ENCODE measurements at places on chromosomes 2 and 18.
A peak's percentile ranks its signal among the peaks of the same experiment; 100 is the strongest.

DNA sequence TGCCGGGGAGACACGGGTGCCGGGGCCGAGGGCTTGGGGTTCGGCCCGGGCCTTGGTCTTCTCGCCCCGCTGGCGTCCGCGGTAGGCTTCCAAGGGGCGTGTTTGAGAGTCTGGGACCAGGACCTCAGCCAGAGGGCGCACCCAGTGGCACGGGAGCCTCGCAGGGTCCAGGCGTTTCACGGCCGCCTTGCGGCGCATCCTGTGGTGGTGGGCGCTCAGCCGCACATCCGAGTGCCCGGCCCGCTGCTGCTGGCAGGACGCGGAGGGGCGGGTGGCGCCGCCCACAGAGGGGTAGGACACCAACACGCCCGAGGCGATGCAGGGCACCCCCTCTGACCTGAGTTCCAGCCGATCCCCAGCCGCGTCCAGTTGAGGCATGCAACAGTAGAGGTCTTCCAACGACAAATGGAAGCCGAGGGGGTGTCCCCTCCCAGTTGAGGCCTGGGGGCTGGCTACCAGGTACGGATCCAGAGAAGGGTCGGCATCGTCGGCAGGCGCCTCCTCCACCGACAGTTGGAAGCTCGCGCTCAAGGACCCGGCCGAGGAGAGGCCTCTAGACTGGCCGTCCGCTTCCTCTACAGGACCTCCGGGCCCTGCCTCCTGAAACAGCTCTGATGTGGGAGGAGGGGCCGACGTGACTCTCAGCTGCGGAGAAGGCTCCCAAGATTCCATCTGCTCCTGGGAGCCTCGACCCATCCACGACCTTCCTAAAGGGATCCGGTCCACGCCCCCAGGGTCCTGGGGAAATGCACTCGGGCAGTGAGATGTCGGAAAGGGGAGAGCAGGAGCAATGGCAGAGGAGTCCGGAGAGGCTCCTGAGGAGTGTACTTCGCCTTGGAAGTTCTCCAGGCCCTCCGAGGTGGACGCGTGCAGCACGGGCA lies 6.3 kb downstream of the C2orf81 start:
- no peak for DNase-seq

DNA sequence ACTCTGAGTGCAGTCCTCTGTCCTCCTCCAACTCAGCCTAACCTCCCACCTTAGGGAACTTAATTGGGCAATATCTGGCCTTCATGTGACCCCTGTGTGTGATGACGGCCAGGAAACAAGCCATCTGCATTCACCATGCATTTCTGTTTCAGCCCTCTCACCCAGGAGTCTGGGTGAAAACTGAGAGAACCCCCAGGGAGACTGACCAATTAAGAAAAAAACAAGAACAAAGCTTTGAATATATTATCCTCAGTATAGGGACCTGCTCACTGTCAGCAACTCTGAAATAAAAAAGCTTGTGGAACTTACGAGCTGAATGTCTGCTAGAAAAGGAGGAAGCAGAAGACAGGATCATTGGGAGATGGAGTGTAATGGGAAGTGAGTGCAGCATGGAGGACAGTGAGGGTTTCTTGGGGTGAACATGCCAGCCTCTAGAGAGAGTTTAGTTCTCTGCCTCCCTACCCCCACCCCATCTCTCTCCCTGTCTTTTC lies 9.5 kb downstream of the MAPRE2 start:
- no peak for DNase-seq

GRCh38 chr2:98177286-98177685 lies 90.3 kb downstream of the VWA3B start:
- no peak for DNase-seq

DNA sequence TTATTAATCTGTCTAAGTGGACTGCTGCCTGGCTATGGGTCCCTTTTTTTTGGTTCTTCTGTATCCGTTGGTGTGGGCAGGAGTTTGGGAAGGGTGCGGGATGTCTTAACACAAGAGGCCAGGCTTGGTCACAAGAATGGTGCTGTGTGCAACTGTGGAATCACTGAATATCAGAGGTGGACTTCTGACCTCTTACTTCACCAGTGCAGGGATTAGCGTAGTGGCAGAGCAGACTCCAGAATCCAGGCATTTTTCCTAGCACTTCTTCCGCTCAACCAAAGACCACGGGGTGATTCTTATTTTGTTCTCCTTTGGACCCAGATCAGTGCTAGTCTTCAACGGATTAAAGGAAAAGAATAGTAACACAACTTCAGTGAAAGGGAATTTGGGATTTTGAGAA lies 254.3 kb upstream of the TNP1 start:
- no peak for DNase-seq

- DNase-seq = no peak
These were observed 103.3 kb downstream of the MYO5B start for GRCh38 chr18:50091509-50092244.

DNA sequence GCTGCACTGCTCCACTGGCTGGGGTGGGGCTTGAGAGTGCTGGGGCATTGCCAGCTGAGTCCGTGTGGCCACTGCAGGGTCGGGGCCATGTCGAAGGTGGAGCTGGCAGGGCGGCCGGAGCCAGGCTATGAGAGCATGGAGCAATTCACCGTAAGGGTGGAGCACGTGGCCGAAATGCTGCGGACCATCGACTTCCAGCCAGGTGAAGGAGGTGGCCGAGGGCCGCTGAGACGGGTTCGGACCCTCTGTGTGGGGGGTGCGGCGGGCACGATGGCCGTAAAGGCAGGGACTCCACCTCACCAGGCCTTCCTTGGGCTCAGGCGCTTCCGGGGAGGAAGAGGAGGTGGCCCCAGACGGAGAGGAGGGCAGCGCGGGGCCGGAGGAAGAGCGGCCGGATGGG lies 2.1 kb downstream of the UCN start:
- no peak for DNase-seq

GRCh38 chr2:65402780-65403528 lies 29.4 kb downstream of the SPRED2 start:
- DNase-seq = no peak

DNA sequence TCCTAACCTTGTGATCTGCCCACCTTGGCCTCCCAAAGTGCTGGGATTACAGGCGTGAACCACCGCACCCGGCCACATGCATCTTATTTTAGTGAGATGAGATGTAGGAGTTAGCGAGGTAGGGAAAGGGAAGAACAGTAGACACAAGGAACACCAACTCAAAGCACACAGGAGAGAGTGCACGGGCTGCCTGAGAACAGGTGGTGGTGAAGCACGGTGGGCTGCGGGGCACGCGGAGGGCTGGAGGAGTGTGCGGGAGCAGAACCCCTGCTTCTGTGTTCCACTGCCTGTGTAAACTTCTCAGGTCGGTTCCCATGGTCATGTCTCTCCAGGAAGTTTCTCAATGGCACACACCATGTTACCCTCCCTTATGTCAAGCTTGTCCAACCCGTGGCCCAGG lies 38.7 kb downstream of the PROC start:
- DNase-seq = no peak

GRCh38 chr2:78993518-78994148 lies 31.9 kb upstream of the REG3G start:
- DNase-seq = no peak

DNA sequence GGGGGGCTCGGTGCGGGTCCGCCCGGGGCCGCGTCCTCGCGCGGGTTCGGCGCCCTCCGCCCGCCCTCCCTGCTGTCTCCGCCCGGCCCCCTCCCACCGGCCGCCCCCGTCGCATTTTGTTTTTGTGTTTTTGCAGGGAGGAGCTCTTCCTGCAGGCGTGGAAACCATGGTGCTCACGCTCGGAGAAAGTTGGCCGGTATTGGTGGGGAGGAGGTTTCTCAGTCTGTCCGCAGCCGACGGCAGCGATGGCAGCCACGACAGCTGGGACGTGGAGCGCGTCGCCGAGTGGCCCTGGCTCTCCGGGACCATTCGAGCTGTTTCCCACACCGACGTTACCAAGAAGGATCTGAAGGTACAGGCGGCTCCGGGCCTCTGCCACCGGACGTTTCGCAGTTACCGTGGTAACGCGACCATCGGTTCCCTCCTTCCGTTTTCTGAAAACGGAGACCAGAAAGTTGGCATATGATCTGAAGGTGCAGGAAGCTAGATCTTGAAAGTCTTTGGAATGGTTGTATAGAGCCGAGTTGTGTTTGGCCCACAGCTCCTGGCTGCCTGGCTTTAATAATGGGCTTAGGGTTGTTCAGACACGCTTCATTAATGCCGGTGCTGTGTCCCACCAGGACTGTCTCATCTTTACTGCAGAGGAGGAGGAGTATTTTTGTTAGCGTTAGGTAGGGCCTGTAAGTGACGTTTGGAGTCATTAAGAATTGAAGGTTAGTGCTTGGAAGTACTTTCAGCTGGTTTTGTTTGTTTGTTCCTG lies 891 bp downstream of the KDM3A start:
- peak; percentile 35 for DNase-seq

DNA sequence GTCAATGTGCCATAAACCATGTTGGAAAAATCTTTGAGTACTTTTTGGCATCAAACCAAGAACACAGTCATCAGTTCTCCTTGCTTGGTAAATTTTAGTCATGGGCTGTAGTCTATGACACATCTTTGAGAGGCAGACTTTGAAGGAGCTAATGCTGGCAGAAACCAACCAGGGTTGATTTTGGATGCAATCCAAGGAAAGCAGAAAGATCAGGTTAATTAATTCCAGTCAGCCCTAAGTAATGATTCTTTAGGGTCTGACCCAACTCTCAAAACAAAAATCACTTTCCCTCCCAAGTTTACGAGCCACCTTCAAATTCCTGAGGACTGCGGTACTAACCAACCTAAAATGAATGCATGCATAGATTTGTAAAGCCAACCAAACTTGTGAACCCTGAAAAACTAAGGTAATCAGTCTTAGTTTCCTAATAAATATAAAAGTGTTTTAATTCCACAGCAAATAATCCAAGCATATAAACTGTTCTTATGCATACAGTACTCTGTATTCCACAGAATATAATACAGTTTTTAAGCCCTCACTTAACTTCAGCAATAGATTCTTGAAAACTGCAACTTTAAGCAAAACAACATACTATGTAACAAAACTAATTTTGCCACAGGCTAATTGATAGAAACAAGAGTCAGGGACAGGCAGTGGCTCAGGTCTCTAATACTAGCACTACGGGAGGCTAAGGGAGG lies 22.0 kb downstream of the AP1S3 start:
- DNase-seq = no peak

GRCh38 chr18:4450065-4450658 lies 4.9 kb downstream of the DLGAP1 start:
- DNase-seq = no peak

DNA sequence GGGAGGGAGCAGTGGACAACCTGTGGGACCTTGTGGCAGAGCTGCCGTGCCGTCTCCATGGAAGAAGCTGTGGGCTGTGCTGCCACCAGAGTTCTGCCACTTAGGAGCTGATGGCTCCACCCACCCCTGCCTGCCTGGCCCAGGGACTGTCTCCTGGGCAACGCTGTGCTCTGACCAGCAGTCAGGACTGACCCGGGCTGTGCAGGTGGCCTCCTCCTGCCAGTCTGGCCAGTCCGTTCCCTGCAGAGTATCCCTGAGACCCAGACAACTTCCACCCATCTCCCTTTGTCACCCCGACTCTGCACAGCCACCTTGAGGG lies 12.8 kb downstream of the ASIC4 start:
- DNase-seq = no peak

DNA sequence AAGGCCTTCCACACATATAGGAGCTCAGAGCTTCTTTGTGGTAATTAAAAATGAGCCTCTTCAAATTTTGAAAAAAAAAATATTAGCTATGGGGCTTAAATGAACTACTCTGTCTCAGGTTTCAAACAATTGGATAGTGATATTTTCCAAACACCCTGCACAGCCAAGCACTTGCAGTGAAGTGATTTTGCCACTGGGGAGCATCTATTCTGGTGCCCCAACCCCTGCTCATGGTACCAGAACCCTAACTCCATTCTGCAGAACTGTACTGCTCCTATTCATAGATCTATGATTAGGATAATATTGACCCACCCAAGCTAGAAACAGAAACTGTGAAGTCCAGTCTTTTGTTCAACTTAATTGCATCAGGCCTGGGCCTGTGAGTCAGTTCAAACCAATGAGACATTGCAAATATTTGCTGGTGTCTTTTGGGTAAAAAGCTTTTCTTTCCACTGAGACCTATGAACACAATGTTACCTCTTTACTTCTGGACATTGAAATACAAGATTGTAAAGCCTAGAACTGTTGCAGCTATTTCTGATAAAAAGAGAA lies 324.0 kb downstream of the GALNT13 start:
- DNase-seq = no peak
